ENCODE measurements at places on chromosomes 5 and 9.

- DNase-seq, result no peak
Measured at GRCh38 chr5:130890610-130891009, 274.4 kb downstream of the HINT1 start.

DNA sequence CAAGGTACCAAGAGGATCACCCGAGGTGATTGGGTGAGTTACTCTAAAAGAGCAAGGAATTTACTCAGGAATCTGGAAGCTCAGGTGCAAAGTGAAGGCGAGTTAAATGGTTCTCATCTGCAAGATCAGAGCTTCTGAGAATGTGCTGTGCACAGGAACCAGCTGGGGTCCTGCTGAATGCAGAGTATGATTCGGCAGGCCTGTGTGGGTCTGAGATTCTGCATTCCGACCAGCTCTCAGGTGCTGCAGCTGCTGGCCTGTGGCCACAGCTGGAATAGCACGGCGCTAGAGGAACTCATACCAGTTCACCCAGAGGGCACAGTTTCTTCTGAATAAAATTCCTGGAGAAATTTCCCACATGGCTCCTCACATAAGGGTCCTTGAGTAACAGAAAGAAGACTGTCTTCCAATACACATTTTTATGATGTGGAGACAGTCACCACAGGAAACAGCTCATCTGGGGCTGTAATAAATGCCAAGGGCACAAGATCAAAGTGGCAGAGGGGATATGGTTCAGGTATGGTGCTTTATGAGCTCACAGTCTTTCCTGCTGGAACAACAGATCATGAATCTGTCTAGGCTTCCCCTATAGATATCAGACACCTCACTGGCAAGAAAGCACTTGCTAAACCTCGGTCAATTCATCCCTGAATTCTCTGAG lies 83.9 kb downstream of the PTPN3 start:
- DNase-seq, result no peak

GRCh38 chr5:1054018-1054798 lies 45.6 kb downstream of the NKD2 start:
- no peak for DNase-seq

DNA sequence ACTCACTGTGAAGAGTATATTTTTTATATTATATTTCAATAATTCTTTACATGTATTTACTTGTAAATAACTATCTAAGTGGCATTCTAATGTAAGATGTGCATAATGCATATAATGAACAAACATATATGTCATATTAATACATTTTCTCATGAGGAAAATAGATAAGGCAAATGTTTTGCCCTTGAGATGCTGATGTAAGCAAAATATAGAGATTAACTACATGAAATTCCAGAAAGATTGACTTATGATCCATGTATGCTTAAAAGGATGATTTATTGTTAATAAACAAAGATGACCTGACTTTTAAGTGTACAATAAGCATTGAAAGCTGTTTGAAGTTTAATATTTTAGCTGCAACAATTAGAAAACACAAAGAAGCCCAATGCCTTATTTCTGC lies 559.9 kb downstream of the PTPRD start:
- DNase-seq, result no peak

GRCh38 chr5:179606071-179606909 lies 17.2 kb downstream of the HNRNPH1 start:
- DNase-seq, result no peak

GRCh38 chr9:71518045-71518827 lies 250.1 kb downstream of the CEMIP2 start:
- DNase-seq, result no peak

DNA sequence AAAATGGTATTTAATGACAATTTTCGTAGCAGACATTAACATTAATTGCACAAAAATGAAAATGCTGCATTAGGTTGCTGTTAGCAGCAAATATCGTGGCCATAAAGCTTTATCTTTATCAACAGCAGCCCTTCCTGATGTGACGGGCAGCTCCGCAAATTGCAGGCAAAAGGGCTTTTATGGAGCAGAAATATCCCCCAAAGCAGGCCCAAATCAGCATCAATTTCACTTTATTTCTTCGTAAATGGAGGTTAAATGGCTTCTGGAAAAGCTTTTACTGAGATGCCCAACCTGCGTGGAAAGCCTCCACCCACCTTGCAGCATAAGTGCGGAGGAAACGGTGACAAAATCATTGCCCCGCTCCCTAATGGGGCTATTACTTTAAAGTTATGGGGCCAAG lies 77.9 kb upstream of the BARHL1 start:
- DNase-seq, result no peak

DNA sequence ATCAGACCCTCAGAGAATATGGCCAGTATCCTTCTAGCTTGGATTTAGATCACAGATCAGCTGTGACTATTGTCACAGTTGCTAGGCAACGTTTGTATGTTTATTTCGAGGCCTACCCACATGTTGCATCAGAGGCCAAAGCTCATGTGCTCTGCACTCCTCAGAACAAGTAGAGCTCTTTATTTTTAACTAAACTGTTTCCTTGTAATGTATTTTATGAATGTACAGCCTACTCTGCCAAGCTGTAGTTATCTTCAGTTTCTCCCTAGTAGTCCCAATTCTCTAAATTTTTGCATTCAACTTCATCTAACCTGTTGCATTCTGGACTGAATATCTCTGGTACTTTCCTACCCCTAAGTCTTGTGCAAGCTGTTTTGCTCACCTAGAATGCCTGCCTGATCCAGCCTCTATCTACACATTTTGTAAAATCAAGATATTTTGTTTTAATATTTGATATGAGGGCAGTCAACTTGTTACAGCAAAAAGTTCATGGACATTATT lies 52.8 kb downstream of the CAST start:
- no peak for DNase-seq

- DNase-seq, result no peak
Measured at GRCh38 chr5:160020266-160020770, 11.4 kb downstream of the TTC1 start.

DNA sequence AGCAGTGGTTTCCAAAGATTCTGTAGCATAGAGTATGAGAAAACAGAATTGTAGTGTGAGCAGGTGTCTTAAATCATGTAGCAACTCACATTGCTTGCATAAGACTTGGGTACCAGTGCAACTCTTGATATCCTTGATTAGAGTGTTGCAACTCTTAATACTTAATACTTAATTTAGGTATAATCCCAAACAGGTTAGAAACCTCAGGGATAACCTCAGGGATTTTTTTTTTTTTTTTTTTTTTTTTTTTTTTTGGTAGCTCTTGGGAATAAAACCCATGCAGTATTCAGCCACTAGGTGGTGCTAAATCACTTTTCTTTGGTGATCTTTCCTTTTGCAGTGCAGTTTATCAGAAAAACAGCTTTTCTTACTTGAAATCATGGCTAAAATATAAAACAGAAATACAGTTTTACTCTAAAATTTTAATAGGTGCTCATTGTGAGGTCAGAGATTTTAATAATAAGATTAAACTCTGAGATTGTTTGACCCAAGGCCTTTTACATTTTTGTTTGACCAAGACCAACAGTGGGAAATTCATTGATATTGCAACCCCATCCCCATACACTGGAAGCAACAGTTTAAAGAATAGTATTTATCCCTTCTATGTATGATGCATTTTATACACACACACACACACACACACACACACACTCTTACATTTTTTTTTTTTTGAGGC lies 55.3 kb downstream of the ERAP1 start:
- DNase-seq, result peak; percentile 6

- no peak for DNase-seq
Measured at GRCh38 chr9:69232135-69232534, 58.1 kb downstream of the TJP2 start.

DNA sequence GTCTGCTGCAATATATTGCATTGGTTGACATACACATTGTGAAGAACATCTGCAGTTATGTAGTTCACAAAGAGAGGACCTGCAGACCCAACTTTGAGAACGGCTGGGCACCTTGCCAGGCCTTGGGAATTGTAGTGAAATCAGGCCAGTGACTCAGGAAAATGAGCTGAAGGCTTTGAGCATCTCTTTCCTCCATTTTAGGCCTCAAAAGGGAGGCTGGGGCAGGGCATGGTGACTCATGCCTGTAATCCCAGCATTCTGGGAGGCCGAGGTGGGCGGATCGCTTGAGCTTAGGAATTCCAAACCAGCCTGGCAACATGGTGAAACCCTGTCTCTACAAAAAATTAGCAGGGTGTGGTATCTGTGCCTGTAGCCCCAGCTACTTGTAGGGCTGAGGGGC lies 1.4 kb upstream of the IPPK start:
- no peak for DNase-seq

DNA sequence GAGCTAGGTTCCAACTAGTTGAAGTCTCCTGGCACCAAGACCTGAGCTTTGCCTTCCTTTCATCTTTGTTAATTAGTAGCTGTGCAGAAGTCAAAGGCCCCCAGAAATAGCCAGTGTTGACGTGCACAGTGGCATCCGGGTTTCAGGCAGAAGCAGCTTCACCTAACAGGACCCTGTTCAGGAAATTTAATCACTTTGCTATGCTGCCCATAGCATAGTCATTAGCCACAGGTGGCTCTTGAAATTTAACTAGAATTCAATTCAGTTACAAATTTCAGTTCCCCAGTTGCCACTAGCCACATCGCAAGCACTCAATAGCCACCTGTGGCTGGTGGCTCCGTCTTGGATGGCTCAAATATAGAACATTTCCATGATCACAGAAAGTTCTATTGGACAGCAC lies 179.1 kb downstream of the GOLPH3 start:
- no peak for DNase-seq

DNA sequence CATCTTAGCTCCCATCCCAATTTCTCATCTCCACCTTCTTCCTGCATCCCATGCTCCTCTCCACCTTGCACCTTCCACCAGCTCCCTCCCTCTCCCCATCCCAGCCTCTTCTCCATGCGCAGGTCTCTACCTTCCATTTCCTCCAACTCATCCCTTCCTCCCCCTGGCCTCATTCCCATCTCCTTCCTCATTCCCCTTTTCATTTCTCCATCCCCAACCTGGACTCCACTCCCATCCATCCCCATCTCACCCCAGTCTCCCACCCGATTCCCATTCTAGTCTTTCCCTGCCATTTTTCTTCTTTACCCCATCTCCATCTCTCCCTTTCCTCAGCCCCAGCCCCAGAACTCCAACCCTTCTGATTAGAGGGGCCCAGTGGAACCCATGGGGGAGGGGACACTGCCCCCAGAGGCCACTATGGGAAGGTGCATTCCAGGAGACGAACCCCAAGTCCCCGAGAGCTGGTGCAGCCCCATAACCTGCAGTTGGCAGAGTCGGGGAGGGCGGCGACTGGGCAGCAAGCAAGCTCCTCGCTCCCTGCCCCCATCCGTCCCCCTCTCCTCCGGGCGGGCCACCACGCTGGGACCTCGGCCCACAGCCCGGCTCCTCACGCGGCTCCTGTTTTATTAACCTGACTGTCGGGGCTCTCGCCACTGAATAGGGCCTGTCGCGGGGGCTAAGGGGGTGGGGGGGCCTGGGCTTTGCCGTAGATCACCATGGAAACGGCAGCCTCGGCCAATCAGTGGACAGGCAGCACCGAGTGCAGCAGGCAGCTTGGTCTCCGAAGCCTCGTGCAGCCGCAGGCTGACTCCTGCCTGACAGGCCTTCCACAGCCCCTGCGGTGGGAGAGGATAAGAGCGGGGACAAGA lies 66.7 kb downstream of the PCDH1 start:
- DNase-seq, result peak; percentile 21

DNA sequence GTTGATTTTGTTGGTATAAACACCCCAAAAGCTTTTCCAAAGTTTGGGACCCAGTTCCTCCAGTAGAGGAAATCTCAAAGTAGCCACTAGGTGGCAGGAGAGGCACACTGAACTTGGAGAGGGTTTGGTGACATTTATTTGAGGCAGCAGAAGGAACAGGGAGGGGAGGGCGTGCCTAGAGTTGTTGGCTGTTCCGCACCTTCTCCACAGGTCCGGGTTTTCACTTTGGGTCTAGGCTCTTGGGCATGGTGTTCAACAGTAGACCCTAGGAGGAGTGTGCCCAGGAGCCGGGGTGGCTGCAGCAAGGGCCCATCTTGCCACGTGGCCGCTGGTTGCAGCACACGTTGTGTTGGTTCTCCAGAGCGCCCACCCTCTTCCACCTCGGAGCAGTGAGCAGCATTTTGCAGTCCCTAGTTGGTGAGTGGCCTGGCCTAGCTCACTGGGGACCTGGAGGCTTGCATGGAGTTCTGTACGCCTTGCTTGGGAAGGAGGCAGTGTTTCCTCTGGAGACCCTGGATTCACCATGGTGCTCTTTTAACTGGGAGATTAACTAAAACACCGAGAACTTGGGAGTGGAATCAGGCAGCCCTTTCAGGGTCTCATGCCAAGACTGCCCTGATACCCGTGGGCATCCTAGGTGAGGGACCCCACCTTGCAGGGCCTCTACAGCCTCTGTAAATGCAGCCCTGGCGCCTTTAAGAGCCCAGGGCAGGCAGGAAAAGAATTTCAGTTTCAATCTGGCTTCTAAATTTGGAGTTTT lies 28.2 kb downstream of the PTPA start:
- peak; percentile 64 for DNase-seq

- no peak for DNase-seq
Measured at GRCh38 chr9:35829764-35830096, 702 bp downstream of the TMEM8B start.

DNA sequence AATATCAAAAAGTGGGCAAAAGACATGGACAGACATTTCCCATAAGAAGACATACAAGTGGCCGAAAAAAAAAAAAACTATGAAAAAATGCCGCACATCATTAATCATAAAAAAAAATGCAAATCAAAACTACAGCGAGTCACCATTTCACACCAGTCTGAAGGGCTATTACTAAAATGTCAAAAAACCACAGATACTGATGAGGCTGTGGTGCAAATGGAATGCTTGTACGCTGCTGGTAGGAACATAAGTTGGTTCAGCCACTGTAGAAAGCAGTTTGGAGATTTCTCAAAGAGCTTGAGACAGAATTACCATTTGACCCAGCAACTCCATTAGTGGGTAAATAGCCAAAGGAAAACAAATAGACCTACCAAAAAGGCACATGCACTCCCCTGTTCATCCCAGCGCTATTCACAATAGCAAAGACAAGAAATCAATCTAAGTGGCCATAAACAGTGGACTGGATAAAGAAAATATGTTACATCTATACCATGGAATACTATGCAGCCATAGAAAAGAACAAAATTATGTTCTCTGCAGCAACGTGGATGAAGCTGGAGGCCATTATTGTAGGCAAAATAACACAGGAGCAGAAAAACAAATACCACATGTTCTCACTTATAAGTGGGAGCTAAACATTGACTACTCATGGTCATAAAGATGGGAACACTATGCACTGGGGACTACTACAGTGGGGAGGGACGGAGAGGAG lies 110.6 kb upstream of the BOD1 start:
- no peak for DNase-seq

GRCh38 chr9:127244609-127245601 lies 19.7 kb upstream of the GARNL3 start:
- peak; percentile 96 for DNase-seq

- no peak for DNase-seq
Measured at GRCh38 chr9:89309608-89310474, 1.2 kb upstream of the CKS2 start.

GRCh38 chr5:5165541-5166002 lies 25.4 kb downstream of the ADAMTS16 start:
- no peak for DNase-seq

DNA sequence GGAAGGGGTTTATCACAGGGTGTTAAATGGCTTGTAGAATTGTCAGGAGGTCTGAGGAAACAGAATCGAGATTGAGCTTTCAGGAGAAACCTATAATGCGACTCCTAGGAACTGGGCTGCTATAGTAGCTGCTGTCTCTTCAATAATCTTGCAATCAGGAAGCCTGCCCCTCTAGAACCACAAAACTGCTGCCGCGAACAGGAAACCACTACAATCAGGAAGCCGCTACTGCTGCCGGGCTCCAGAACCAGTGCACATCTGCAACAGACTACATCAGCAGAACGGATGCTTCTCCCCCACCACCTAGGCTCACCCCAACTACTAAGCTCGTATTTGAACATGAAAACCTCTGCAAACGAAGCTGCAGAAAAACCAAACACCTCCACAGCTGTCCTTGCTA lies 31.6 kb downstream of the TNFSF8 start:
- DNase-seq, result peak; percentile 64

- peak; percentile 34 for DNase-seq
Measured at GRCh38 chr9:134163371-134164196, 780 bp downstream of the RNU6ATAC start.

Data from stimulated activated CD4-positive, alpha-beta T cell treated with anti-CD3 and anti-CD28 coated beads, TNF-alpha, amount 100 ng/mL, for 24 hours (primary cell).